ENCODE measurements at places on chromosomes 7 and 10.

DNA sequence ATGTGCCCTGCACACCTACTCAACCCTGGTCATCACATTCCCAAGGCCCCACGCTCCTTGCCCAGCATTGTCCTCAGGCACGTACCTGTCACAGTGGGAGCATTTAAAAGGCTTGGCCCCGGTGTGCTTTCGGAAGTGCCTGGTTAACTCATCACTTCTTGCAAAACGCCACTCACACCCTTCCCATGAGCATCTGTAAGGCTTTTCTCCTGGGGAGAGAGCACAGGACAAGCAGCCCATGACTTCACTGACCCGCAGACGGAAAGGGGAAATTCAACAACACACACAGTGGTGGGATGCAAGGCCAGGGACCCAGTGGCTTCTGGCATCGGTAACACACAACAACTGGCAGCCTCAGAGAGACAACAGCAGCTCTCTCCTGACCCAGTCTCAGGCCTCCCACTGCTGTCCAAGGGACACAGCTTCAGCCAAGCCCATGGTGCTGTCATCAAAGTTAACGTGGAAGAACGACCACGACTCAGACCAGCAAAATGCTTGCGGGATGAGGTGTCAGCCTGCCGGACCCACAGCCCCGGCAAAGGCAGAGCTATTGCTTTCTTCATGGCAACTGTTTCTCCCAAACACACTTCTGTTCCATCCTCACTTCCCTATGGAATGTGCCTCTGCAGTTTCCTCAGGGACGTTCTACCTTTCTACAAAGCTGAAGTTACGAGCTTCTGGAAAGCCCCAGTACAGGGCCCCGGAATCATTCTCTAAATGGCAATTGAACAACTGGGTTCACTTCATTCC lies 4.8 kb downstream of the KLF6 start:
- DNase-seq, result no peak

GRCh38 chr7:39606352-39606751 lies 17.0 kb upstream of the RALA start:
- no peak for DNase-seq

DNA sequence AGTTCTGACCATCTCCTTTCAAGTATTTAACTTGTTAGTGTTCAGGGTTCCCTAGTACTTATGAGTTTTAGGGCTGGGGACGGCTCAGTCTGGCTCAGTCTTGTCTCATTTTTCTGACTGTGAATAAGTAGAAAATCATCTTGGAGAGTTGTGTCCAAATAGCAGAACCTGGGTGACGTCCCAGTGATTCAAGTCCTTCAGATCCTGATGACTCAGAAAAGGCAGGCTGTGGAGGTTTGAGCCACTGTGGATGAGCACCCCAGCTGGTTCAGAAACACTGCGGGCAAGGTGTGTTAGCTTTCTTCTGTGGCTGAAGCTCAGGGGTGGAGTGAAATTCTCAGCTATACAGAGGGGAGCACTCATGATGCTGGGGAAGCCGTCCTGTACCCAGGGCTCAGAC lies 154.4 kb upstream of the NPY start:
- DNase-seq, result no peak

DNA sequence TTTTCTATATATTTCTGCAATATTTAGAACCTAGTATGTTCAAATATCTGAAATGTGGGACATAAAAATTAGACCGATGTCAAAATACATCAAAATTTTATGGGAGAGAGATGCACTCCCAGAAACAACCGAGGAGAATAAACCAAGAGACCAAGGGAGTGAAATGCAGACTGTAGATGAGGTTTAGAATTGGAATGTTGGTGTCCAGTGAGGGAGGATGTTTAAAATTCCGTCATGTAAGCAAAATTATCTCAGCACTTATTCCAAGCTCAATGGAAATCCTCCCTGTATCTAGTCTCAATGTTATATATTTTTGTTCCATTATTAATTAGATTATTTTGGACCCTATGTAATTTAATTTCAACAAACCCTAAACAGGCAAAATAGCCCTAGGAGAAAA lies 61.9 kb upstream of the MAGI2 start:
- no peak for DNase-seq

DNA sequence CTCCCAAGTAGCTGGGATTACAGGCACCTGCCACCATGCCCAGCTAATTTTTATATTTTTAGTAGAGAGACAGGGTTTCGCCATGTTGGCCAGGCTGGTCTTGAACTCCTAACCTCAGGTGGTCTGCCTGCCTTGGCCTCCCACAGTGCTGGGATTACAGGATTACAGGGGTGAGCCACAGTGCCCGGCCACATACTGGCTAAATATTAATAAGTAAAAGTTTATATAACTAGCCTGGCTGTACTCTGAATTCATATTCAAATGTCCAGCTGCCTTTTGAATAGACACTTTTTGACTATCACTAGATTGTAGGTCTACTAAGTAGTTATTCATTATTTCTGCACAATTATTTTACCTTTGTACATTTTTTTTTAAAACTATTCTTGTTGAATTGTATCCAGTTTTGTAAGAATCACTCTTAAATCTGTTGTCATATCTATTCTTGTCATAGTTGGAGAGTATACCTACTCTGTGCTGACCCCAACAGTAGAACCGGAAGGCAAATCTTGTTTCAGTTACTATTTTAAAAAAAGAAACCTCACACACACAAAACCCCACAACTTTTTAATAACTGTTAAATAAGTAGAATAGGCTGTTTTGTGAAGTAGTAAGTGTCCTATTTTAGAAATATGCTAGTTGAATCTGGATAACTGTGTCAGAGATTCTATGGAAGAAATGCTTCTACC lies 29.6 kb downstream of the MINPP1 start:
- no peak for DNase-seq

GRCh38 chr10:9291081-9291480 lies 1236.6 kb downstream of the GATA3 start:
- no peak for DNase-seq

GRCh38 chr10:130737621-130738020 lies 573.9 kb downstream of the TCERG1L start:
- DNase-seq, result no peak

GRCh38 chr10:69009360-69009759 lies 20.8 kb downstream of the KIFBP start:
- no peak for DNase-seq
